NCI-H2107 (cell line): ENCODE measurements at places on chromosomes 16 and 17.

DNA sequence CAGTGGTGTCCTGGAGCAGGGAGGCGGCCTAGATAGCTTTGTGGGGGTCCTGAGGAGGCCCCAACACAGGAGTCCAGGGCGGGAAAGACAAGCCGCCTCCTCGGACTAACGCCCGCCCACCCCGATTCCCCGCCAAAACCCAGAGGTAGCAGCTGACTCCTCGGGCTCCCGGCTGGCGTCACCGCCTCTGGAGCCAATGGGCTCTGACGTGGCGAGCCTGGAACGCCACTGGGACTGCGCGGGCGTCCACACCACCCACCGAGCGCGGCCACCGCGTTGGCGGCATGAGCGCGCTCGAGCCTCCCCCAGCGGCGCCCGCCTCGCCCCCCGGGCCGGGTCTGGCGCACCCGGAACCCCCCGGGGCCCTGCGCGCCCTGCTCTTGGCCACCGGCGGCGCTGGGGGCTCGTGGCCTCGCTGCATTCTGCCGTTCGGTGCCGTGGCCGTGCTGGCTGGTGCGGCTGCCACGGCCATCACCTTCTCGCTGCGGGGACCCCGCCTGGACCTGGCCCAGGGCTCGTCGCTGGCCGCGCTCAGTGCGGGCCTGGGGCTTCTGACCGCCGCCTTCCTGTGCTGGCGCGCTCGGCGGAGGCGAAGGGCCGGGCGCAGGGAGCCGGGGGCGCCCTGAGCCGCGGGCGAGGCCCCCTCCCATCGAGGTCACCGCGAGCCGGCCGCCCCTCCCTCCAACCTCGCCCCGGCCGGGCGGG is 3.4 kb upstream of the NTN3 start:
- peak; percentile 91 for DNase-seq

- DNase-seq, result no peak
Observed at GRCh38 chr17:29100296-29100695, 57.4 kb downstream of the PIPOX start.

DNA sequence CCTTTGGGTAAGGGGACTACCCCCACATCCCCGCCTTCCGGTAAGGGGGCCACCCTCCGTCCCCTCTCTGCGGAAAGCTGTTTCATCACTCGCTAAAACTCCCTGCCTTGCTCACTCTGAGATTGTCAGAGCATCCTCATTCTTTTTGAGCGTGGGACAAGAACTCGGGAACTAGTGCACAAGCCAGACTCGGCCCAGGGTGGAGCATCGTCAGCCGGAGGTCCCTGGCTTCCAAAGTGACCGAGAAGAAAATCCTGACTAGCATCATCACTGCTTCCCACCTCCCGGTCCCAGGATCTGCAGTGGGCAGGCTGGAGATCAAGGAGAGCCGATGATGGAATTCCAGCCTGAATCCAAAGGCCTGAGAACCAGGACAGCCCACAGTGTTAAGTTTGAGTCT is 380.3 kb downstream of the SEC14L1 start:
- DNase-seq, result no peak

- DNase-seq, result no peak
Observed at GRCh38 chr17:42199416-42200011, 5.2 kb upstream of the GHDC start.

- DNase-seq, result peak; percentile 42
Observed at GRCh38 chr17:40499551-40500189, 1.8 kb downstream of the TNS4 start.

DNA sequence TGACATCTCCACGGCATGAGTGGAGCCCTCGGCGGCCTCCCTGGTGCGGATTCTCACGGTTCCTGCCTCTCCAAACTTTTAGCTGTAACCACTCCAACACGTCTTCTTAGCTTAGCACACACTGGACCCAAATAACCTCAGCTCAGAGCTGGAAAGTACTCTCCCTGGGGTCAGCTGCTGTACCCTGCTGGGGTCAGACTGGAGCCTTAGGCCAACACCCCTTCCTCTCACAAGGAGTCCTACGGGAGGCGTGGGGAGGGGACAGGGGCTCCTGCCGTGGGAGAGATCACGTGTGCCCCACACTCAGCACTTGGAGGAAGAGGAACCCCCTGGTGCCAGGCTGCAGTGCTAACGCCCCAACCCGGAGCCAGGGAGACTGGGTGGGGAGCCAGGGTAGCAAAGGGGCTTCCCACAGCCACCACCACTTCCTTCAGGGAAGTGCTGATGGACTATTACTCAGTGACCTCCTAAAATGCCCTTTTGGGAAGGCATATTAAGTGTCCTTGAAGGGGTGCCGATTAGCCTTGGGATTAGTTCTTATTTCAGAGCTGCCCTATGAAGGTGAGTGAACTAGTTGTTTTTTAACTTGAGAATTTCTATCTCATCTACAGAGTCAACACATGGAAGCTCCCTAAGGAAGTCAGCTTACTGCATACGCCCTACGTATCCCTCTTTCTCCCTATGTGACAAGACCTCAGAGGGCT is 124.0 kb downstream of the HIC1 start:
- DNase-seq, result no peak

DNA sequence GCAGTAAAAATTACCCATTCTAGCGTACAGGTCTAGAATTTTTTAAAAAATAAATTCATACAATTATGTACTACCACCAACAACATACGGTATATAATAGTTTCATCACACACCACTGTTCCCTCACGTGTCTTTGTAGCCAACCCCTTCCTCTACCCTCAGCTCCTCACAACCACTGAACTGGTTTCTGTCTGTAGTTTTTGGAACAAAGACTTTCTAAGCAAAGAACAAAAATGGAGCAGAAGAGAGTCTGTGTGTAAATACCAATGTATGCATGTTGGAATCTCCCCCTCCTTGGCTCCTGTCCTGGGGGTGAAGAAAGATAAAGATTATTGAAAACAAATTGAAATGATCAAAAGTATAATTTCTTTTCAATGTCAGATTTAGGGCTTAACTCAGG is 31.9 kb upstream of the CCR7 start:
- no peak for DNase-seq

GRCh38 chr17:69870091-69870530 is 204.9 kb upstream of the KCNJ16 start:
- no peak for DNase-seq

DNA sequence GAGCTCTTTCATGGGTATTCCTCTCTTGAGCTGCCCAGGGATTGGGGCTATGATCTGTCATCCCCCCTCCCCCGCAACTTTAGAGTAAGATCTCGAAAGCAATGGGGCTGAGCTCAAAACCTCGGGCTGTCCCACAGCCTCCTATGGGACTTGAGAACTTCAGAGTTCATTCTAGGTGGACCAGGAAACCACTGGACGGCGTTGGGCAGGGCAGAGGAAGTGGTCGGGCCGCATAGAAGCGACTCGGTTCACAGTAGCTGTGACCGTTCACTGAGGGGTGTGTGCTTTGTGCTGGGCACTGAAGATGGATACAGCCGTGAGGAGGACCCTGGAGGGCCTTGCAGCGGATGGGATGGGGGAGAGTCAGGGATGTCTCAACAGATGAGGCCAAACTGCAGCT is 292.0 kb downstream of the CPPED1 start:
- no peak for DNase-seq

DNA sequence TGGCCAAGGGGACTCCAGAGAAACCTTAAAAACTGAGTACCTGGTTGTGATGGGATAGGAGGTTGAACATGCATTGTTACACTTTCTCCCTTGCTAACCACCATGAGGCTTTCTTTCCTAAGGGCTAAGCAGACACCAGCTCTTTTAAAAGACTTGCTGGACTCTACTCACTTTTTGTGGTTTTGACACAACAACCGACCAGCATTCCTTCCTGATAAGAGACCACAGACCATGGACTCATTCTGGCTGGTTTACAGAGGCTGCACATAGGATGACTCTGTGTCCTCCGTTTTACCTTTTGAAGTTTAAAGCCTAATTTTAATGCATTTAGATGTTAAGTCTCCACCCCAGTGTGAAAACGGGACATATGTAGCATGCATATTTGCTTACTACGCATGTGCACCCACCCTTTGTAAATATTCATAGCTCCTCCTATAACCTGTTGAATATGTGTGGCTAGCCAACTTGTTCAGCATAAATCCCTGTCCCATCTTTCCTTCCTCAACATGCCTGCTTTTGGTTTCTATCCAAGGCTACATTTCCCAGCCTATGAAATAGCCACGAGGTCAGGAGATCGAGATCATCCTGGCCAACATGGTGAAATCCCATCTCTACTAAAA is 475.9 kb downstream of the GRIN2A start:
- DNase-seq, result no peak

DNA sequence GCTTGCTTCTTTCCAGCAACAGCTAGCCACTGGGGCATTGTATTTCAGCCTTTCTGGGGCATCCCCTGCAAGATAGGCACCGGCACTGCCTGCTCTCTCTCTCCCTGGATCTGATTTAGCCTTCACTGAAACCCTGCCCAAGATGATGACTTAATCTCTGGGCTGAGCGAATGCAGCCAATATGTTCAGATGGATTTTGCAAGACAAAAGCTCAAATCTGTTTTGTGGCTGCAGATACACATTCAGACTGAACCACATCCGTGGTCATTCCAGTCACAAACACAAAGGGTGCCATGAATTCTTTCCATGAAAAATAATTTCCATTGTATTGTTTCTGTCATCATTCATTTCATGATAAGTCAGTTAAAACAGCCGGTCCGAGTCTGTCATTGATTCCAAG is 24.2 kb downstream of the SOST start:
- no peak for DNase-seq

- DNase-seq, result no peak
Observed at GRCh38 chr16:31333686-31334649, 21.0 kb upstream of the ITGAX start.

- DNase-seq, result no peak
Observed at GRCh38 chr16:85850344-85850880, 48.5 kb upstream of the IRF8 start.

GRCh38 chr17:64497565-64498035 is 746 bp upstream of the POLG2 start:
- DNase-seq, result no peak

DNA sequence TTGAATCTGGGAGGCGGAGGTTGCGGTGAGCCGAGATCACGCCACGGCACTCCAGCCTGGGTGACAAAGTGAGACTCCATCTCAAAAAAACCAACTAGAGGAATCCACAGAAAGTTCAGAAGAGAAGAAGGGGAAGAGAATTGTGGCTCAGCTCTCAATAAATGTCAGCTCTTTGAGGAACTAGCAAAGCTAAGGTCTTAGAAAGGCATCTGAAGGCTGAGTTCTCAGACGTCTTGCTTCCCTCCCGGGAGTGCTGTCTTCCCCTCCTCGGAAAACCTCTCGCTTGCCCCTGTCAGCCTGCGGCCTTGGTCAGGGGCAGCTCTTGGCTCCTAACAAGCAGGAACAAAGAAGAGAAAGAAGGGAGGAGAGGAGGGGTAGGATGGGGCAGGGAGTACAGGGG is 5.3 kb downstream of the SHPK start:
- DNase-seq, result no peak

DNA sequence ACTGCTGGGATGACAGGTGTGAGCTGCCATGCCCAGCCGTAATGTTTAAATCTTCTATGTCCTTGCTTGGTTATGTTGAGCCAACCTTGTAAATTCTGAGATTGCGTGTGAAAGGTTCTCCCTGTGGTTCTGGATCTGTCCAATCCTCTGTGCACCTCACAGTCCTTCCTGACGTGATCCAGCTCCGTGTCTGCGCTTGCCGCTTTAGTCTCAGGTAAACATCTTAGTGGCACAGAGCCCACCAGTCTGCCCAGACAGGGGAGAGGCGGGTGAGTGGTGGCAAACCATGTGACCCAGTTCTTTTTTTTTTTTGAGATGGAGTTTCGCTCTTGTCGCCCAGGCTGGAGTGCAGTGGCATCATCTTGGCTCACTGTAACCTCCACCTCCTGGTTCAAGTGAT is 13.9 kb downstream of the SLC25A10 start:
- no peak for DNase-seq

DNA sequence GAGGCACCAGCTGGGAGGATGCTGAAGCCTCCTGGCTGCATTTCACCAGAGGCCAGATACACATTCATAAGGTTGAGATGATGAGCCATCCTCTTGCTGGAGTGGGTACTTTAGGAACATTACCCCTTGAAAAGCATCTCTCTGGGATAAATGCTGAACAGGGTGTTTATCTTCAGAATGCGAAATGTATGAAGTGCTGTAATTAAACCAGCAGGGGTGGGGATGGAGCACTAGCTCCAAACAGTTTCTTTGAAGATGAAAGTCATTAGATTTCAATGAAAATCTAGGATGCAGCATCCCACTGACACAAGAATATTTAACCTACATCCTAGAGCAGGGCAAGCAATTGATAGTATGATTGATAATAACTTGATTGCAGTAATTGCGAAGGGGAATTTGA is 158.1 kb downstream of the CYLD start:
- no peak for DNase-seq

DNA sequence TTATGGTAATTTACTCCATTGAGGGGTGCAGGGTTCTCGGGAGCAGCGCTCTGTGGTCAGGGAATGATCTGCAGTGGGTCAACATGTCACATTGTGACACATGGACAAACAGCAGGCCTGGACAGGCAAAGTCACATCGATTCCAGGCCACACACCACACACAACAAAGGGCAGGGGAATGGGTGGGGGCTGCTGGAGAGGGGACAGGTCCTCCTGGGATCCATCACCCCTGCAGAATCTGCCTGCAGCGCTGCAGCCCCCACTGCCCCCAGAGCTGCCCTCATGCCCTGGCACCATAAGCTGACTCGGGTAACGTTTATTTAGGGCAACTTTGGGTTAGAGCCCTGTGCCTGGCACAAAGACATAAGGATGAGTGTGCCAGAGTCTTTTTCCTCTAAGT is 9.1 kb downstream of the PEMT start:
- DNase-seq, result no peak

DNA sequence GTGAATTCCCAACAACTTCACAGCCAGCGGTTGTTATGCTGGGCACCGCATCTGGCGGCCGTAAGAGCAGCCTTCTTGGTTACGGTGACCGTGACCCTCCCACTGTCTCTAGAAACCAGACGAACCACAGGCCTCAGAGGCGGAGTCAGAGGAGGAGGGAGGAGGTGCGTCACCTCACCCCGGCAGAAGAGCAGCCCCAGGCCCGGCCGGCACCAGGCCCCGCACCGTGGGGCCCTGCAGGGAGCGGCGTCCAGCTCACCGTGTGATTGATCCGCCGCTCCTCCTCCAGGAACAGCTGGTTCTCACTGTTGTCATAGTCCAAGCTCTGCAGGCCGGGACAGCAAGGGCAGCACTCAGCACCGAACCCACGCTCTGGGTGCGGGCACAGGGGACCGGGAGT is 13.7 kb downstream of the CLCN7 start:
- no peak for DNase-seq

- no peak for DNase-seq
Observed at GRCh38 chr16:9077091-9077809, 14.2 kb upstream of the HAPSTR1 start.

DNA sequence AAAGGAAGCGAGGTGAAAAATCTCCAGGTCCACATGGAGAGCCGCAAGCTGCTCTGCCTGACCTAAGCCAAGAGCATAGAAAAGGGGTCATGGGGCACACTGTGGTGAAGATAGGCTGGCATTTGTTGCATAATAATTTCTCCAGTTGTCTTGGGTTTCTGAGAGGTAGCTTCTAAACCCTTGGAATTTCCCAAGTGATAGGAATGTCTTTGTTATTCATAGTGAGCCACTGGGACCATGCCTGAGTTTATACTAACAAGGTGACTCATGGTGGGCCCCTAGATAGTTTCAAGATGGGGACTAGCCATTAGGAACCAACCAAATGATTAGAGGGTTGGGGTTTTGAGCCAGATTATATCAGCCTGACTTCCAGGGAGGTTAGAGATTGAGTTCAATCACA is 25.6 kb downstream of the SOST start:
- DNase-seq, result no peak

- DNase-seq, result no peak
Observed at GRCh38 chr16:49488740-49489525, 115.3 kb downstream of the C16orf78 start.

GRCh38 chr16:23403547-23403946 is 49.4 kb downstream of the COG7 start:
- DNase-seq, result no peak
